ENCODE measurements at places on chromosomes 1 and 21.

DNA sequence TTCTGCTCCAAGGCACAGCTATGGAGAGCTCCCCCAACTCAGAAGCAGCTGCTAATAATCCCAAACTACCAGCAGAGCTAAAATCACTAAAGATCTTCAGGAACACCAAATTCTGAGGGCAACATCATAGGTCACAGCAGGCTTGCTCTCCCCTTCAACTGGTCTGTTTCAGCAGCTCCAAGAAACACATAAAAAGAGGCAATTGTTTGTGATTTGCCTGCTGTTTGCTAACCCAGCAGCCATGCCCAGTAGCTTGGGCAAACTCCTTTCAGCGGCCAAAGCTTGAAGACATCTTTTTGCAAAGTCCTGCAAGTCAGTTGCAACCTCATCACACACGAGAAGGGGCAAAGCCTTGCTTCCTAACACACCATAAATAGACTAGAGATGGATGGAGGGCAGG, 8.9 kb downstream of the ERI3 start:
- DNase-seq: no peak

- no peak for DNase-seq
Measured at GRCh38 chr1:1204998-1205768, 1.2 kb downstream of the TNFRSF18 start.

GRCh38 chr1:19121192-19121591, 88.9 kb downstream of the UBR4 start:
- DNase-seq: no peak

DNA sequence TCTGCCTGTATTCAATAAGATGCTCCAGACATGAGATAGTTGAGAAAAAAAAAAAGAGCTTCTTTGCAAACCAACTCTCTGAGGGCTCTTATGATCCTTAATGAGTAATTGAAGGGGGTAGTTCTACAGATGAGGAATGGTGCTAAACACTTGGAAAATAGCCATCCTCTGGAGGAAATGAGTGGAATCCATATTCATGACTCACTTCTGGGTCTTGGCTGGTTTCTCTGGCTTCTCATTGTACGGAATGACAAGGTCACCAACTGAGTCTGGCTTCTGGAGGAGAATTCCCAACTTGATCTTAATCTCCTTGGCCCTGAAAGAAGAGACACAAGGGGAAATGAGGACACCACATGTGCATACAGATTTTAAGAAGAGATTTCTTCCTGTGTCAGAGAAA, 34.7 kb downstream of the RGS5 start:
- no peak for DNase-seq

- DNase-seq: no peak
Measured at GRCh38 chr1:84269306-84269705, 32.2 kb upstream of the SAMD13 start.

DNA sequence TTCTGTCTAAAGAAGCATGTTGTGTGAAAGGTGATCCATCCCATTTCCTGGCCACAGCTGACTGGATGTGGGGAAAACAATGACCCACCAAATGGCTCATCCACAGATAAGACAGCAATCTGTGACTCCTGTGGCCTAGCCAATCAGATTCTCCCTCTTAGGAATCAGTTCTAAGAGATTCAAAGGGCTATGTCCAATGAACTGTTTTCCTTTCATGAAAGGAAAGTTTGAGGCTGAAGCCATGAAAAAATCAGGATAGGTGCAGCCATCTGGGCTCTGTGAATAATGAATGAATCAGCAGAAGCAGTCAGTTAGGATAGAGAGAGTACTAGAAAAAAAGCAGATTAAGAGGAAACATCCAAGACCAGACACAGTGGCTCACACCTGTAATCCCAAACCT, 164.7 kb downstream of the NRIP1 start:
- DNase-seq: no peak

DNA sequence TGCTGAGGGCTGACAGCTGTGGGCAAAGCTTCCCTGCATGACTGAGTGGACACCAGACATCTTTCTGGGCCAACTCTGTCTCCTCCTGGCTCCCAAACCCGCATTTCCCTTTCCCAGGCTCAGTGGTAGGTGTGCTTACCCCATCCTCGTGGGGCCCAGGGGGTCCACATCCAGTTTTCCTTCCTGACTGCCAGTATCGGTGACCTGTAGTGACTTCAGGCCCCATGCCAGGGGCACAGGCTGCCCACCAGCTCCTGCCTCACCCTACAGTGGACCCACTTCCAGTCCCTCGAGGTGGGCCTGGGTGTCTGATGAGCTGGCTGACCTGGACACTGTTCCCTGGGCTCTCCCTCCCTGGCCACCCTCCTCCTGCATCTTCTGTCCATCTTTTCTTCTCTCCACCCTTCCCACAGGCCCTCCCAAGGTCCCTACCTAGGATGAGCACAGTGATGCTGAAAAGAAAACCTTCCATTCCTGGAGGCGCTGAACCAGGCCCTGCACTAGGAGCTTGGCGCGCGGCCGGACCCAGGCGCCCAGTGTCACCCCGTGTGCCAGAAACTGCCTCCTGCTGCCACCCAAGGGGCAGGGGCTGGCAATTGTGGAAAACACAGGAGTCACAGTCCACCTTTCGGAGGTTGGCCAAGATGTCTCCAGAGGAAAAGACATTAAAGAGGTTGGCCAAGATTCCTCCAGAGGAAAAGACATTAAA, 67.1 kb downstream of the RUNX3 start:
- DNase-seq: no peak

- no peak for DNase-seq
Measured at GRCh38 chr1:94798054-94798453, 22.1 kb upstream of the SLC44A3 start.

DNA sequence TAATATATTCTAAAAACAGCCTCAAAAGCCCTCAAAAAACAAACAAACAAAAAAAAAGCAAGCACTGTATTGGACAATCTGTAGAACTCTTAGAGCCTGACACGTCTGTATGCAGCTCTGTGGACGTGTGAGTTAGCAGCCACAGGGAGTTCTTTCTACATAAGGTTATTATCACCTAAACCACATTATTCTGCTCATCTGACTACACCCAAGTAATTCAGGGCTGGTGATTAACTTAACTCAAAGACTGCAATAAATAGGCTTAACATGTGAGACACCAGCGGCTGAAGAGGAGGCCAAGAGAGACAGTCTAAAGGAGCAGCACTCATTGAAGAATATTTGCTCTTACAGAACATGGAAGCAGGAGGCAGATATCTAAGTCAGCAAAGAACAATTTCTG, 316.0 kb downstream of the VAV3 start:
- no peak for DNase-seq

- no peak for DNase-seq
Measured at GRCh38 chr1:89697383-89697782, 64.5 kb downstream of the LRRC8C start.

- DNase-seq: no peak
Measured at GRCh38 chr1:219555806-219556205, 57.1 kb downstream of the ZC3H11B start.

DNA sequence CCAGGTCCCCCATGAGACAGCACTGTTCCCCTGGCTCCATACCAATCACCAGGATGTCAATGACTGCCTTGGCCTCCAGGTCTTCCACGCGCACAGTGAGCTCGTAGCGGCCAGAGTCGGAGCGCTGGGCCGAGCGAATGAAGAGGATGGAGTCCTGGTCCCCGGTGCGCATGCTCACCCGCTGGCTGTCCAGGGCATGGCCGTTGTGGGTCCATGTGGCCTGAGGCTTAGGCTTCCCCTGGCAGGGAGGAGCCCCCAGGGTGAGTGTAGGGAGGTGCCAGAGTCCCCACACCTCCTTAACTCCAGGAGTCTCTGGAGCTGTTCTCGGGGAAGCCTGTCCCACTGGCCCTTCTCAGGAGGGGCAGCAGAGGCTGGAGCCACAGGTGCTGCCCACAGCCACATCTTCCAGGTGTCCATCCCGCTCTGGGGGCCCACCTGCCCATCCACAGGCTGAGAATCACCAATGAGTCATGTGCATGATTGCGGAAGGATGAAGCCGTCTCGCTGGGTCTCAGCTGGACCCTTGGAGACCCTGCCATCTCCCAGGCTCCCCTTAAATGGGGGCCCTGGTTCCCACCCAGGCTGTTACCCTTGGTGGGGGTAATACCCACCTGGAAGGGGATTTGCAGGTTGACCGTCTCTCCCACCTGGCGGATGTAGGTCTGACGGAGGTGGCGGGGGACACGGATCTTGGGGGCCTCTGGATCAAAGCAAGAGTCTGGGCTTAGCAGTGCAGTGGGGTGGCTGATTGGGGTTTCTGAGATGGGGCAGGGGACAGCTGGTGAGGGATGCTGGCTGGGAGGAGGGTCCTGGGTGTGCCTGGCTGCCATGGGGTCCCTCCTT, 4.1 kb downstream of the MYBPH start:
- no peak for DNase-seq

DNA sequence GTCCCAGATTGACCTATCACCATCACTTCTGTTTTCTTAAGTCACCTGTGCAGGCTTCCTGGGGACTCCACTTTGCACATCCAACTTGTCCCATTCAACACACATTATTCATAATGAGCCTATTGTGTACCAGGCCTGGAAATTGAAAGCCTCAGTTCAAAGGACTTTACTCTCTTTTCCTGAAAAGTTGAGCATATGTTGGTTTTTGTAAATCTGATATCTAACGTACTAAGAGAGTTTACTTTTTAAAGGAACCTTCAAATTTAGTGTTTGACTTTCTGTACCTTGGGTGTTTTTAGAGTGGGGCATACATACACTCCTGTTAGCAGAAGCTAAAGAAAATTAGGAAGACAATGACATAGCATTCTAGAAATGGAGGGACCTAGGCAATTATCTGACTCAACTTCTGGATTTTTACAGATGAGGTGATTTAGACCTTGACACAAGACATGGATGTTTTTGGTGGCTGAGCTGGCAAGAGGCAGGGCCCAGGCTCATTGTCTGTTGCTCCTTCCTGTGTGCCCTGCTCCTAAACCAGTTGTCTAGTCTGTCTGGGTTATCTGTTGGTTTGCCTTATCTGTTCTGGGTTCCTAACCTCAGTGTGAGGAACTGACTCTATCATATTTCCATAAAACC, 336.5 kb downstream of the RPS6KC1 start:
- no peak for DNase-seq

GRCh38 chr1:72885841-72886240, 603.5 kb upstream of the NEGR1 start:
- no peak for DNase-seq

DNA sequence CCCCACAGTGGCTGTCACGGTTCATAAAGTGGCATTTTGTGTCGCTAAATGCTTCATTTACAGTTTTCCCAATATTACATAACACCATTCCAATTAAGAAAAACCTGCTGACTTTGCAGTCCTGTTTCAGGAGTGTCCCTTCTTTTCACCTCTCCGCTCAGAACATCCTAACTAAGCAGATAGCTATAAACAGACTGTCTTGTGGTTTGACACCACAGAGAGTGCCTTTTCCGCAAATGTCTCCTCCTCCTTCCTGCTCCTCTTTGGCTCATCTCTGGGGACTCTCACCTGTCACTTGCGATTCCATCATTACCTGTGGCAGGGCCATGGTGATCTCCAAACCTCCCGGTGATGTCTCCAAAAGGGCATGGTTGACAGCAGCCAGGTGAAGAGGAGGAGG, 119.0 kb downstream of the CNIH3 start:
- DNase-seq: no peak

- DNase-seq: no peak
Measured at GRCh38 chr1:98164509-98164908, 243.7 kb upstream of the DPYD start.

DNA sequence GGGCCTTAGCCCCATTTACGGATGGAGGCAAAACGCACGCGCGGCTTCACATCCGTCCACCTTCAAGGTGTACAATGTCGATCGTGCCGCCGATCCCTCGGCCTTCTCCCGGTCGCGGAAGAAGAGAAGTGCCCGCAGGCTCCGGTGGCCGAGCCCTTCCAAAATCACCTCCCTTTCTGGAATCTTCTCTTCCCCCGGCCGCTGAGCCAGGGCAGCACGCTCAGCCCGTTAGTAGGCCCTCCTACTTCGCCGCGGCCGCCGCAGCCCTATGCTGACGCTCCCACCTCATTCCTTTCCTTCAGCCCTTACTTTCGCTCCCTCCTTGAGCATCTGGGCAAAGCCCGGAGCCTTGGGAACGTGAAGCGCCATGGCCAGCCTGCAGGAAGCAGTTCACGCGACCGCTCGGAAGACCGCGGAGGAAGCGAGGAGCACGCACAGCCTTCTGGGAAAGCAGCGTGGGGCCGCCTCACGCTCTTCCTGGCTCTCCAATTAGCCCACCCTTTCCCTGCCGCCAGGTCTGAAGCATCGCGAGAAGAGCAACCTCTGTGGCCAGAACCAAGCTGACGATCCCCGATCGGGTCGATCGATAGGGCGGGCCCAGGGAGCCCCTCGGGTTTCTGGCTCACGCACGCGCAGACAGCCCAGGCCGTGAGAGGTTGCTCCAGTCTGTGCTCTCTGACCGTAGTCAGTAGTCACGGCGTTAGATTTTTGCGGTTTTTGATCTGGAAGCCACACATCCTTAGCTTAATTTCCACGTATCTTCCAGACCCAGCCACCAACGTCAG, at the start of gene CCT8:
TSS of gene CCT8 (minus strand) at position 427 of the 785 bp plus-strand sequence. CDS start at position 369, 58 bp downstream.
- DNase-seq: peak; percentile 97

DNA sequence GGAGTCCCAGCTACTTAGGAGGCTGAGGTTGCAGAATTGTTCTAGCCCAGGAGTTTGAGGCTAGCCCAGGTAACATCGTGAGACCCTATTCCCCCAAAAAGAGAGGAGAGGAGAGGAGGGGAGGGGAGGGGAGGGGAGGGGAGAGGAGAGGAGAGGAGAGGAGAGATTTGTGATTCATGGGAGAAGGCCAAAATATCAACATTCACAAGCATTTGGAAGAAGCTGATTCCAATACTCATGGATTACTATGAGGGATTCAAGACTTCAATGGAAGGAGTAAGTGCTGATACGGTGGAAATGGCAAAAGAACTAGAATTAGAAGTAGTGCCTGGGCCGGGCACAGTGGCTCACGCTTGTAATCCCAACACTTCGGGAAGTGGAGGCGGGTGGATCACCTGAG, 187.8 kb downstream of the EIF4G3 start:
- no peak for DNase-seq

DNA sequence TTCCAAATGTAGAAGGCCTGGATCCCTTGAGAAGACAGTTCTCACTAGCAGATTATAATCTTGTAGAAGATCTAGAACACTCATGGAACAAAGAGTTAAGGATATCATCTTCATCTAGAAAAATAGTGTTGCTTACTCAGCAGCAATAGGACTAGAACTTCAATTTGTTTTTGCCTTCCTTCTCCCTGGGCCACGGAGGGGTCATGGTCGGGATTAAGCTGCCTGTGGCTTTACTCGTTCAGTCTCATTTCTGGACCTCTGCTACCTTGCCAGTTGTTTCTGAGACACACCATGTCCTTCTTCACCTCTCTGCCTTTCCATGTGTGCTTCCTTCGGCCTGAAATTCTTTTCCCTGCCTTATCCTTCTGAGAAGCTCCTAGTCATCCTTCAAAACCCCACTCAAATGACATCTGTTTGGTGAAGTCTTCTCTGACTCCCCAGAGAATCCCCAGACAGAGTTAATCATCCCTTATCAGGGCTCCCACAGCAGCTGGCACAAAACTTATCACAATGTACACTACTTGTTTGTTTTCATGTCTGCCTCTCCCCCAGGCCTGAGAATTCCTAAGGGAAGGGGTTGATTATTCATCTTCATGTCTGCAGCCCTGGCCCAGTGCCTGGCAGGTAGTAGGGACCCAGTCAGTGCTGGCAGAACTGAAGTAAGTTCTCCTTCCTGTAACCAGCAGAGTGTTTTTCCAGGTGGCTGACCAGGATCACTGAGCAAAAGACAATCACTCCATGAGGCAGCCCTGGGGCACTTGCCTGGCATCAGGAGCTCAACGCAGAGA, 15.5 kb upstream of the SNX27 start:
- DNase-seq: no peak

All from memory B cell (primary cell).